ENCODE measurements at places on chromosomes 6 and 20.

GRCh38 chr6:129008591-129008990, 125.7 kb downstream of the LAMA2 start:
- DNase-seq: no peak

DNA sequence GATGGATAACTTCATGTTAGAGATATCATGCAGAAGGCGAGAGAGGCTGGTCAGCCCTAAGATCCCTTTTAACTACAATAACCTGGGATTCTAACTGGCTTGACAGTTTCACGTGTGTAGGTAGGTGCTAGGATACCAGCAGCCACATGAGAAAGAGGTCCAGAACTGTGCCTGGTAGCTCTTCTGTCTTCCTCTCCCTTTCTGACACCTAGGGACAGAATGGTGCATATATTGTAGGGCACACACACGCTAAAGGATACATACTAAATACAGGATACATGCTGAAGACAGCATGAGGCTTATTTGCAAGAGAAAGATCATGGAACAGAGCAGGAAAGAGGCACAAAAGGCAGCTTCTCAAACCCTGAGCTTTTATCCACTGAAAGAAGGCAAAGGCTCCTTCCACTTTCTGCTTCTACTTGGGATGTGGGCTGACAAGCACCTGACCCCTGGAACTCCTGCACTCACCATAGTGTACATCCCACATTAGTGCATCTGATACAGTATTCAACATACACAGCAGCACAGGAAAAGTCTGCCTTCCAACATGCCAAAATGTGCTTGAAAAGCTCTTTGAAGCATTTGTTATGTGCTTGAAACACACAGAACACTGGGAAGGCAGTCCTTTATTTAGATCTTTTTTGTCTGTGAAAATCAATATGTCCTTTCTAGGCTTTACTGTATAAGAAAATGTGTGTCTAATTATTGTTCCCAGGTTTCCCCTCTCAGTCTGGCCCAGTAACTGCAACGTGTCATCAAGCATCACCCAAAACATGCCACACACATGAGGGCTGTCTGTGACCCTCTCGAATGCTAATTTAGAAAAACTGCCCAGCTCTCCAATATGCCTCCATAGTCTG, 3.2 kb downstream of the SLC22A23 start:
- peak; percentile 52 for DNase-seq

- peak; percentile 93 for DNase-seq
These were observed 8.8 kb downstream of the RAET1L start for GRCh38 chr6:150016324-150017185.

GRCh38 chr6:126232671-126233070, 107.2 kb upstream of the CENPW start:
- no peak for DNase-seq

DNA sequence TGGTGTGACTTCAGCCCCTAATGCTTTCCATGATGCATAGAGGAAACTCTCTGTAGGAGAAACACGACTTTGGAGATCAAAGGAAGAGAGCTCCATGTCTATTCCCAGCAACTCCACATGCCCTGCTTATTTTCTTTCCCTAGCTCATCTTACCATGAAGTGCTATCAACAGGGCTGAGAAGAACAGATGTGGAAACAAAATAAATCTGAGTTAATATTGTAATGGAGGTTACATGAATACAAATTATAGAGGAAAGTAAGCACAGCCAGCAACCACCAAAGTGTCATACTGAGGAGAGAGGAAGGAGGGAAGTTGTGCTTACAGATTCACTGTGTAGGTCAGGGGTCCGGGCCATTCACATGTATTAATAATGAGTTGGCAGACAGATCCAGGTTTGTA, 157.5 kb downstream of the RFPL4B start:
- DNase-seq: no peak

Measured in pons (tissue), 1 donor.